Hematopoietic multipotent progenitor cell treated with erythropoietin and hydrocortisone succinate and interleukin-3 and kit ligand, for 8 days (in vitro differentiated cells): ENCODE measurements at places on chromosomes 5 and 9.

GRCh38 chr9:95125652-95126051 lies 191.9 kb downstream of the FANCC start:
- no peak for DNase-seq

DNA sequence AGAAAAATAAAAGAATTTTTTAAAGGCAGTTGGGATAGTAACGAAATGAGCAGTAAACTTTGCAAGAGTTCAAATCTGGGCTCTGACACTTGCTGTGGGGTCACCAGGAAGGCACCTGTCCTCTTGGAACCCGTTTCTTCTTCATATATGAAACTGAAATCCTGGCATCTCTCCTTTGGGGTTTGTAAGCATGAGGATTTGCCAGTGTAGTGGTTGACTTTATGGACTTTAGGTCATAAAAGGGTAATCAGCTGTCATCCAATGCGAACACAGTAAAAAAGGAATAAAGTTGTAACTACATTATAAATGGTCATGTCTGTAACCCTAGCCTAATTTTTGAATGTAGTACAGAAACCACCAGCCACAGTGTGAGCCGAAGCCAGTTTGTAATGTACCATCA lies 1.3 kb downstream of the RAB14 start:
- no peak for DNase-seq

DNA sequence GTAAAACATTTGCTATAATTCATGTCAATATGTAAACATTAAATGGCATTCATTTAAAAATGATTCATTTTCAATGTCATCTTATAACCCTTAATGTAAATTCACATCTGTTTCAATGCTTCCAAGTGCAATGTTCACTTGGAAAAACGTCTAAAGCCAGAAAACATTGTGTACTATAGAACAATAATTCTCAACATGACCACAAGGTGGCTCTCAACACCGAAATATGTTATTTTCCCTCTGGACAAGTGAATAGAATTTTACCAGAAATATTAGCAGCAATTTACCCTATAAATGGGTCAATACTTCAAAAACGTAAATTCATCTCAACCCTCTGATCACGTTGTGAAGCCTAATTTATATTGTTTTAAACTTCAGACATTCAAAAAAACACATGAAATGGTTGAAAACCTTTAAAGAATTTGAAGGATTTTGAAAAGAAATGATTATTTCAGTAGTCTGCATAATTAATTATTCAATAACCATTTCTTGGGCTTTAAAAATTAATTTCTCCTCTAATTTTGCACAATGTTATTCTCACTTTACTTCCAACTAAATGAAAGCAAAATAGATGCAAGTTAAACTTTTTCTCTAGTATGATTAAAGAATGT lies 11.0 kb downstream of the CDH10 start:
- DNase-seq, result peak; percentile 46

DNA sequence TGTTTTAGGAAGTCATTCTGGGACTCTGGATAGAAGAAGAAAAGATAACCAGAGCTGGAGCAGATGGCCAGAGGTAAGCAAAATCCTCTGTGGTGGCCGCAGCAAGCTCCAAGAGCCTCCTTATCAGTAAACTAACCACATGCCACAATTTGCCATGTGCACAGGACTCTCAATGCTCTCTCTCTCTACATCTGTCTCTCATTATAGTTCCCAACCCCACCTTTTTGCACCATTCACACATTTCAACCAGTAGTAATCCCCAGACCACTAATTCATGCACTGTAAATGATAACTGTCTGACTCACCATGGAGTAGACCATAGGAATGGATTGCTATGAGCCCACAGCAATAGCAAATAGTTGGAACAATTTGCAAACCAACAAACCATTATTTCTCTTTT lies 526.1 kb downstream of the TLR4 start:
- no peak for DNase-seq

DNA sequence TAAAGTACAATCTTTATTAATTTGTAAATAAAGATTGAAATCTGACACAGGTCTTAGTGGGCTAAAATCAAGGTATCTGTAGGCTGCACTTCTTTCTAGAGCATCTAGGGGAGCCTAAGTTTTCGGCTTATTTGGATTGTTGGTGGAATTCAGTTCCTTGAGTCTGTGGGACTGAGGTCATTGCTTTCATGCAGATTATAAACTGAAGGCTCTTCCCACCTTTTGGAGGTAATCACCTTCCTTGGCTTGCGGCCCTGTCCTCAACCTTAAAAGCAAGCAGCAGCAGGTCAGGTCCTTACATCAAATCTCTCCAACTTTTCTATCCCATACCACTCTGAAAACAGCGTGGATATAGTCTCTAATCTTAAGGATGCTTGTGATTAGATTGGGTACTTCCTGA lies 25.9 kb downstream of the MAT2B start:
- DNase-seq, result no peak

DNA sequence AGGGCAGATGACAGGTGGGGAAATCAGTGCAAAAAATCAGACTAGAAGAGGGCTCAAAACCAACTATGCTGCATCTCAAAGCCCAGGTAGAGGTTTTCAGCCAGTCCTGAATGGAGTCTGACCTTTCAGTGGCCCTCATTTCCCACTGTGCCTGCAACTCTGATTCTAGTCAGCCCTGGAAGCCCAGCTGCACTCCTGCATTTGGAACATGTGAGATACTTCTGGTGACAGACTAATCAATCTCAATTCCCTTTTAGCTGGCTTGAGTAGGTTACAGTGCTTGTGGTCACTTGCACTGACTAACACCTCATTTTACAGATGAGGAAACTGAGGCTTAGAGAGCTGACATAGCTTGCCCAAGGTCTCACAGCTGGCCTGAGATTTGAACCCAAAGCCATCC lies 7.9 kb upstream of the ACSL6 start:
- no peak for DNase-seq

DNA sequence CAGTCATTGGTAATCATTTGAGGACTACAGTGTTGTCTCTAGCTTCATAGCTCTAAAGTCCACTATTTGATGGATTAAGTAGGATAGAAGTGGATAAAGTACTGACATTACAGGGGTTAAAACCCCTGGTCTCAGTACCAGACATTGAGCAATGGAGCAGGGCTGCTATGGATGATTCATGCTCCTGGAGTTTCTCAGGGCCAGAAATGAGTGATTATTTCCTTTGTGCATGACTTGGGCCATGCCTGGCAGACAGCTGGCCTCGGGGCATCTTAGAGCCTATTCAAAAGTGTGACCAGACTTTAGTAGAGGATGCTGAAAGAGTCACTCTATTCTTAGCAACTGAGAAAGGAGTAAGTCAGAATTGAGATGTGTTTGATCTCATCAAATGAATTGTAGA lies 350.7 kb upstream of the TLE4 start:
- DNase-seq, result no peak

DNA sequence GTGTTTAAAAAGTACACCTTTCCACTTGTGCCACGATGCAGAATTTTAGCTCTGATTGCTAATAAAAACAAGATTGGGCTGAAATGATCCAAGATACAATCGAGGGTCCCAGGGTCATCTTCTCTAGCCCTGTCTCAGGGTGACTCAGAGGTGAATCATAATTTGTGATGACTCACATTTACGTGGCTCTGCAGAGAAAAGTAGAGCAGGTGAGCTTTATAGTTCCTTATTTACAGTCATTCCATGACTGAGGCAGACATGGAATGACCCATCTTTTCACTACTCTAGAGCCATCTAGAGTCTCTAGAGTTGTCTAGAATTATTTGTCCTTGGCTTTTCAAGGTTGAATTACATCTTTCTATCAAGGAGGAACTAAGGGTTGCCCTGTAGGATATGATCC lies 155.2 kb downstream of the GAS1 start:
- no peak for DNase-seq

GRCh38 chr9:127963041-127963358 lies 17.8 kb downstream of the EEIG1 start:
- DNase-seq, result no peak

GRCh38 chr5:128216860-128217531 lies 133.4 kb downstream of the SLC12A2 start:
- no peak for DNase-seq

GRCh38 chr5:177553671-177554429 lies 513 bp downstream of the FAM193B start:
- DNase-seq, result peak; percentile 11

GRCh38 chr5:149820536-149821510 lies 90.7 kb downstream of the PPARGC1B start:
- DNase-seq, result no peak

DNA sequence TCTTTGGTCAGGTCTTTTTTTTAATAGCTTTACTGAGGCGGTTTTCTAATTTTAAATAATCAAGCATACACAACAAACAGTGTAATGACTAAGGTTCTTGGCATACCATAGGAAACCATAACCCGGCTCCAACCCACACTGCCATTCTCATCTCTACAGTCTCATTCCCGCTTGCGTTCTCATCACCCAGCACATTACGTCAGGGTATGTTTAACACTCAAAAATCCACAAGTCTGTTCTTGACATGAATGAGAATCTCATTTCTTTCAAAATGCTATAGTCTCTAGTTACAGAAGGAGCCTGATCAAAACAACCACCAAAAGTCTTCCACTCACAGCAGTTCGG lies 505 bp downstream of the C5orf34 start:
- DNase-seq, result no peak

GRCh38 chr5:14365831-14366430 lies 215.7 kb upstream of the OTULINL start:
- DNase-seq, result no peak

DNA sequence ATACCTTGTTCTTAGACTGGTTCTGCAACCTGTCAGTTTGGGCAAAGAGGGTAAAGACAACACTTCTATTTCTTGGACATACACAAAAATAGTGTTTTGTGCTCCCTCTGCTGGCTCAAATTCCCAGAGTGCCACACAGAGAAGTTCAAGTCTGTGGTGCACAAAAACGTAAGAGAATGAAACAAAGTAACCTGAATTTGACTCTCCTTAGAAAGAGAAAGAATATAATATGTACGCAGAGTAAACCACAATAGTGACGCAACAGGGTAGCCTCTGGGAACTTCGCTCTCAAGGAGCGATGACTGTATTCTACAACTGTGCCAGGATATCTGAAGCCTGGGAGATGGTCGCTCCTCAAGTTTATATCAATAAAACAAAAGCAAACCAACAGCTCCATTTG lies 18.5 kb downstream of the DDX31 start:
- peak; percentile 34 for DNase-seq

DNA sequence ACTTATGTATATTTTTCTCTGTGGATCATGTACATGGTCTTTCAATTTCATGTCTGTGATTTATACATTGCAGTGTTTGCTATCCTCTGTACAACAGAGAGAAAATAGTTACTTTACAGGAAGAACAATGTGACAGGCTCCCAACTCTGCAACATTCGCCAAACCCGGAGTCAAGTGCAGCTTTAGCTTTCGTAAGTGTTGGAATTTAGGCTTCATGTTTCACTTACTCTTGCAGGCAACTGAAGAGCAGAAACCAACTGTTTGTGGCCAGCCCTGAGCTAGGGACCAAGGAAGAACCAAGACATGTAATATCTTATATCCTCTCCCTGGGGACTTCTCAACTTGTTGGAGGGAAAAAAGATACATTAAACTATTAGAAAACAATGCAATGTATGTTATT lies 147.9 kb downstream of the C5orf15 start:
- DNase-seq, result no peak

DNA sequence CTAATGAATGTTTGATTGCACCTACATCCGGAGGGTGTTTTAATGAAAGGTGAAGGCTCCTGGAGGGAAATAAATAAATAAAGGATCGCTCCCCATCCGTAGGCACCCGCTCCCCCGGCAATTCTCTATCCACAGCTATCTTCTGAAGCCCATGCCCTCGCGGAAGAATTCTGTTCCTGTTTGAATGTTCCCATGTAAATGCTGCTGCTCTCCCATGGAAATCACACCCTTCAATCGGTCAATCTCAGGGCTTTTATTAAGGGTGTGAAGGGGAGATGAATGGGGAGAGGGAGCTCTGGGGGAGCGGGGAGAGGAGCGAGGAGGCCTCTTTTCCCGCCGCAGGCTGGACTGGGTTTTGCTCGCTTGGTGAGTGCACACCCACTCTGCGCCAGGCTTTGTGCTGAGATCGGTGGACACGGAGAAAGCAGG lies 21.1 kb upstream of the ARAP3 start:
- no peak for DNase-seq

- no peak for DNase-seq
Observed at GRCh38 chr9:95043826-95044225, 273.7 kb downstream of the FANCC start.

DNA sequence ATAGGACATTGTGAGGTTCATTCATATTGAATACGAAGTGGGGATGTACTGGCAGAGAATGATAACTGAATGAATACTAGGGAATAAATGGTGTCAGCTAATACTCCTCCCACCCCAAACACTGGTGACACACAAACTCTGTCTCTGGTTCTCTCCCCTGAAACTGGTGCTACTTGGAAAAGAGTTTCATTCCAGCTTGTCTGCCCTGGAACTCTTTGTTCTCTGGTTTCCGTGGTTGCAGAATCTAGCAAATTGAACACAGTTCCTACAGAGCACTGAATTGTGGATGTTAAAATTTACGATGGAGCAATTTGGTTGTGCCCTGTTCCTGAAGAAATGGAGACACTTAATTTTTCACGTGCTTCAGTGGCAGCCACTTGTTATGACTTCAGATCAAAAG lies 181.7 kb downstream of the KCTD16 start:
- DNase-seq, result no peak

DNA sequence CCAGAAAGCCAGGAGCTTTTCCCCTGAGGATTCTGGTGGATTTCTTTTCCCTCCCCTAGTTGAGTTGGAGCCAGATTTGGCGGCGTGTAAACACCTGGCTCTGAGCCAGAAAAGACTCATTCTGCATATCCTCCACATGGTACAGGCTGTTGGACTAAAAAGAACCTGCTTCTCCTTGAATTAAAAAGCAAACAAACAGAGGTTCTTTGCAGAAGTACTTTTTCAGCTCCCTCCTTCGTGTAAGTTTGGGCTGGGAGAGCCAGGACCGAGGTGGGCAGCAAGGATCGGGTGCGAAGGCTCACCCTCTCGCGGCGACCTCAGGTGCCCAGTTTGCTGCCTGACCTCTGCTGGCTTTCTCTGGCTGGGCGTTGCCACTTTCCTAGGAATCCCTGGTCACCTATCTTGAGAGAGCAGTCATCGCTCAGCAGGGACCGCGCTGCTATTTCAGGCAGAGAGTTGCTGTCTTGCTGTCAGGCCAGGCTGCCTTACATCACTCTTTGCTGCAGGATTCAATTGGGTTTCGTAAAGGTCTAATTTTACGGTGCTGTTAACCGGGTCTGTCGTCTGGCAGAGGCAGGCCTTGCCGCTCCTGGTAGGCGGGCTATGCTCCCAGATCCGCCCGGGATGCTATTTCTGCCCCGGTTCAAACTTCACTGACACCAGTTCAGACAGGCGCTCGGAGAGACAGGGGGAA lies 3.2 kb downstream of the PAPPA start:
- peak; percentile 12 for DNase-seq

- DNase-seq, result no peak
Observed at GRCh38 chr9:115192835-115193525, 75.0 kb upstream of the TNC start.

GRCh38 chr5:2764581-2764980 lies 13.1 kb upstream of the IRX2 start:
- DNase-seq, result no peak

- DNase-seq, result peak; percentile 30
Observed at GRCh38 chr5:176474476-176474875, 26.3 kb downstream of the FAF2 start.

GRCh38 chr5:131877873-131878272 lies 67.6 kb downstream of the MEIKIN start:
- DNase-seq, result no peak

GRCh38 chr5:165015126-165015525 lies 1509.7 kb downstream of the MAT2B start:
- no peak for DNase-seq

- no peak for DNase-seq
Observed at GRCh38 chr9:113372059-113372458, 4.7 kb downstream of the HDHD3 start.
